ENCODE measurements at places on chromosomes 1 and 21.
A peak's percentile ranks its signal among the peaks of the same experiment; 100 is the strongest.

GRCh38 chr1:99789715-99790114 is 23.3 kb upstream of the FRRS1 start:
- no peak for DNase-seq

DNA sequence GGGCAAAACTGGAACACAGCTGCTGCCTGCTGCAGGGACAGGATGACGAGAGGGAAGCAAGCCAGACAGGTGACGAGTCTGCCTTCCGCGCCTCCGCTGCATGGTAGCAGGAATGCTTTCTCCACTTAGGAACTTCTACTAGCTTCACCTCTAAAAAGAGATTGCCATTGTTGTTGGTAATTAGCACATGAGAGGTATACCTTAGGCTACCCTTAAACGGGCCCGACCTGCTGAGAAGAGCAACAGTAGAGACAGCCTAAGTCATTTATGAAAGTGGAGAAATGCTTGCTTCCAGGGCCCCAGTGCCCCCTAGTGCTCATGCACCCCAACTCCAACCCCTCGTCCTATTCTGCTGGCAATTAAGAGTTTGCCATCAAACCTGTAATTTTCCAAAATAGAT is 96.9 kb upstream of the AKT3 start:
- DNase-seq: peak; percentile 66

- DNase-seq: no peak
Measured at GRCh38 chr1:209643285-209644020, 8.8 kb downstream of the LAMB3 start.

DNA sequence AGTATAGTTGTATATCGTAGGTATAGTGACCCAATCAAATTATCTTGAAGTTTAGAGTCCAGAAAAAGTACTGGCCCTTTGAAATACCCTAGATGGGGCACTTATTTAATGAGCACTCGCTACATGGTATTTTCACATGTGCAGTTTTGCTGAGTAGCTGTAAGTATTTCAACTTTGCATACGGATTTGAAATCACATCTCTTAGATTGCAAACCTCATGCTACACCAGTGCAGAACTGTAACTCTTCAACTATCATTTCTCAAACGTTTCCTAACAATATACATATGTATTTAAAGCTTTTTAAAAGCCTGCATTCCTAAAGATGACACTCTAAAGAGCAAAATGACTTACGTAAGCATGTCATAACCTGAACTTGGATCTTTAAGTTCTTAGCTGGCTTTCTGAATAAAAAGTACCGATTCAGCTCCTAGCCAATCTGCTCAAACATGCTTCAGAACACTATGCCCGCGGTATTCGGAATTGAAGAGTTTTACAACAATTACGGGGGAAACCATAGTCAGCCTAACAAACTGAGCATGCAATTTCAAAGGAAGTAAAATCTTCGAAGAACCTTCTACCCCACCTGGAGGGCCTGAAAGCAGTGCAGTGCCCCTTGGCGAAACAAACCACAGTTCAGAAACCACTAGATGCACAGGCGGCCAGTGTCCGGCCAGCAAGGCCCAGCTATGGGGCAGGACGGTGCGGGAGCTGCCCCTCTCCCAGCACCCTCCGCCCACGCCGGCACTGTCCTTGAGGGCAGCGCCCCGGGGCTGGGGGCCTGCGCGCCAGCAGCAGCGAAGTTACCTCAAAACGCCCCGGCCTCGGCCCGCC is 863 bp downstream of the FH start:
- no peak for DNase-seq

DNA sequence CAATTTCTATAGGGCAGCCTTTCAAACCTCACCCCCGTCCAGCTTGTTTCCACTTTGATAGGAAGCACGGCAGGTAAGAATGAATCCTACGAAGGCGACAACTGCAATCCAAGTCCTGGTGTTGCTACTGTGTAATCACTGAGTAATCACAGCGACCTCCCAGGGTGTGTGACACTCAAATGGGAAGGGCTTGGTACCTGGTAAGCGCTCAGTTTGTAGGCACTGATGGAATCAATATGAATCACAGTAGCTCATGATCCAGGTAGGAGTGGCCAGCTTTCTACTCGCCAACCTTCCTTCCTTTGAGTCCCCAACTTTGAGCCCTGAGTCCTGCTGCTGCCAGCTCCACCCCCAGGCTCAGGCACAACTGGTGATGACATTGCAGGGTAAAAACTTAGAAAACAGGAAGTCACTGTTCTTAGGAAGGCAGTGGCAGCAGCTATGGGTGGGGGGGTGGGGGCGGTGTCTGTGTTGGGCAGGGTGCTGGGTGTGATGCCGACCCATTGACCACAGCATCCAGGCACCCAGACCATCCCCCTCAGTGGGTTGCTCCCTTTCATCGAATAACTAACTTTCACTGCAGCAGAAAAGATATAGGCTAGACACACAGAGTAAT is 70.7 kb downstream of the CD247 start:
- DNase-seq: peak; percentile 81

DNA sequence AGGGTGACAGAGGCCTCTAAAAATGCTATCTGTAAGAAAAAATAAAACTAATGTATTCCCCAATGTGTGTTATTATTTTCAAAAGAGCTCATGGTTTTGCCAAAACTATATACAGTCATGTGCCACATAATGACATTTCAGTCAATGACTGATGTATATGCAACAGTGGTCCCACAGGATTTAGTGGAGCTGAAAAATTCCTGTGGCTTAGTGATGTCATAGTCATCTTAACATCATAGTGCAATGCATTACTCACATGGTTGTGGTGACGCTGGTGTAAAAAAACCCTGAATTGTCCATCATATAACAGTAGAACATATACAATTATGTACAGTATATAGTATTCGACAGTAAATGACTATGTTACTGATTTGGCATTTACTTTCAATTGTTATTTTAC is 172.4 kb downstream of the CACNA1E start:
- DNase-seq: no peak

- no peak for DNase-seq
Measured at GRCh38 chr21:25878344-25878743, 143.6 kb downstream of the GABPA start.

DNA sequence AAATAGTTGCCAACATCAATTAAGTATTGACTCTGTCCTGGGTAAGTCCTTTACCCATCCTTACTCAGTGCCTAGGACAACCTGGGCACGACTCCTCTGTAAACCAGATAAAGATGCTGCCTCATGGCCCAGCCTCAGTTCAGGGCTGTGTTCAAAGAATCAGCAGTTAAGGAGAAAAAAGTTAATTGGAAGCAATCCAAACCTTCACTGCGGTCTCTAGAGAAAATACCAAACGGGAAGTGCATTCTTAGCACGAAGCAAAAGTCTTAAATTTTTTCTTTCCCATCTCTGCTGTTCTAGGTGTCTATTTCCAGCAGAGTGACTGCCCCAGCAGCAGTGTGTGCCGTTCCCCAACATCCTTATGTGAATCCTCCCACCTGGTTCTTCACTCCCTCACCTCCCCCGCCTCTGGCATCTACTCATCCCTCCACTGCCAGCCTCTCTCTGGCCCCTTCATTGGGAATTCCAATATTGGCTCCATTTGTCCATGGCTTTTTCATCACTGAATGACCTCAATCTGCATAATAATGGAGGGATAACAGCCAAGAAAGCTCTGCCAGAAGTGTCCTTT is 23.2 kb downstream of the KANK4 start:
- no peak for DNase-seq

DNA sequence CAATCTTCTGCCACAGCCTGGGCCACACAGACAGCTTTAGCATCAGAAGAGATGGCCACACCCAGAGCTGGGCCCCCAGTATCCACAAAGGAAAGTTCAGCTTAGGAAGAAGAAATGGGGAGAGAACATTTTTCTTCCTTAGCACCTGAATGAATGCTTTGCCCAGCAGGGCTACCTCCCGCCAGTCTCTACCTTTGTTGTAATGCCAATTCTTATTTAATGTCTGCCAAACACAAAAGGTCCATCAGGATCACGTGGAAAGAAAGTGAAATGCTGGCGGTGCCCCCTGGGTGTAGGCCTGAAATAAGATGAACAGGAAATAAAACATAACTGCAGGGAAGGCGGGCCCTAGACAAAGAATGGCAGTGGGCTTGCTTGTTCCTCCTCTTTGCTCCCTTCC is 125.6 kb downstream of the CACNA1E start:
- no peak for DNase-seq

DNA sequence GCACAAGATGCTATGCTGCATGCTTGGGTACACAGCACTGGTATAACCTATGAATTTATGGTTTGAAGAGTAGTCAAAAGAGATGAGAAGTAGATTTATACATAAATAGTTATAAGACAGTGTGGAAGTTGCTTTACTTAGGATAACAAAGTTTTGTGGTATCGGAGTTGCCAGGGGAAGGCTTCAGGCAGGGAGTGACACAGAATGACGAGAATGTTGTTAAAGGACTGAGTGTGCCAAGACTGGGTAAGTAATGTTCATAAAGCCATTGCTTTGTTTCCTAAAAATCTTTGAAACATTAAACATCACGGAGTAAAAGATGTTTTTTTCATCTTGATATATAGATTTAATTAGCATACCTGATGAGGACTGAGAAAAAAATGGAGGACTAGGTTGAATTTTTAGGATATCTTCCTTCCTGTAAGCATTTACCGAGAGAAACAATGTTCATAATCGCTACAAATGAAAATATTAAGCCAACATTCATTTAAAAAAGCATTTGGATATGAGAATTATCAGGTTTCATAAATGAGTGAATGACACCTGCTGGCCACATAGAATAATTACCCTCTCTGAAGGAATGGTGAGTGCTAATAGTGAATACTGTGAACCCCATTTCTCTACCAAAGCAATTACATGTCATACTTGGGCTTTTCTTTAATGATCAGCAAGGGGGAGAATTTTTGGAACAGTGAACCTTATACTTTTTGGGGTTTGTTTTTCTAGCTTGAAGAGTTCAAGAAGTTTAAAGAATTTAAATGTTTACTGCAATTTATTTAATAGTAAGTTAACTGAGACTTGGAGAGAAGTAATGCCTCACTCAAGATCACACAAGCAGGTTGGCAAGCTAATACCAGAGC is 28.4 kb downstream of the EXTL2 start:
- no peak for DNase-seq

DNA sequence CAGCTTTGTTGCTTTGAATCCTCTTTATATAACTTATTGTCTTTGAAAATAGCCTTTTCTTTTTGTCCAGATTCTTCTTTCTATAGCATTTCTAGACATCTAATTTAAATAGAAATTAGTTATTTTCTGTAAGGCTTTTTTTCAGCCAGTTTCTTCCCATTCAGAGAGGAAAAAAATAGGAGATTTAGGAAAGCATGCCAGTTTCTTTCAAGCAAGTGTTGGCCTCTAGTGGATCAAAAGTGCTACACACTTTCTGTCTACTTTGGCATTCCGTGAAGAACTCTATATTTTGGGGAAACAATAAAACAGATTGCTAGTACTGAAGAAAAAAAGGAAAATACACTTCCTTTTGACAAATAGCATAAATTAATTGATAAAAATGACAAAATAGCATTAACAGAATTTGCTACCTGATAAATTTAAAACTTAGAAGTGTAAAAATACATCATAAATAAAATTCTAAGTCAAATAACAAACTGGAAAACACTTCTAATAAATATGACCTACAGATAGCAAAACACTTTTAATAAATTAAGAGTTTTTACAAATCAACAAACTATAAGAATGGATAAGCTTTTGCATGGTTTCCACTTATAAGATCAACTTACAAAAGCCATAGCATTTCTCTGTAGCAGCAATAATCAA is 13.1 kb upstream of the EXO1 start:
- DNase-seq: no peak

GRCh38 chr1:238778113-238778512 is 608.3 kb upstream of the CHRM3 start:
- DNase-seq: no peak

DNA sequence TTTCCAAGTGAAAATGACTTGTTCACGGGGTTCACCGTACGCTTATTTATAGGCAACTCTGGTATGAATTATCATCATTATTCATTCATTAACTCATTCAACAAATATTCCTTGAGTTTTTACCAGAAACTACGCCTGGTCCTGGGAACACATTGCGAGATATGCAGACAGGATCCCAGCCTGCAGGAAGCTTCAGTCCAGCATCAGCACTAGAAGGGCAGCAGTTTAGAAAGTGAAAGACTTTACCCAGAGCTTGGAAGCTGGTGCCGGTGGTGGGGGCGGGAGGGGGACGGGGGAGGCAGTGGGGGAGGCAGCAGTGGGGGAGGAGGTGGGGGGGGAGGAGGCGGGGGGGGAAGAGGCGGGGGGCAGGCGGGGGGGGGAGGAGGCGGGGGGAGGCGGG is 55.9 kb downstream of the SETD4 start:
- DNase-seq: no peak

GRCh38 chr1:15724949-15725880 is 10.8 kb upstream of the SLC25A34 start:
- DNase-seq: no peak

DNA sequence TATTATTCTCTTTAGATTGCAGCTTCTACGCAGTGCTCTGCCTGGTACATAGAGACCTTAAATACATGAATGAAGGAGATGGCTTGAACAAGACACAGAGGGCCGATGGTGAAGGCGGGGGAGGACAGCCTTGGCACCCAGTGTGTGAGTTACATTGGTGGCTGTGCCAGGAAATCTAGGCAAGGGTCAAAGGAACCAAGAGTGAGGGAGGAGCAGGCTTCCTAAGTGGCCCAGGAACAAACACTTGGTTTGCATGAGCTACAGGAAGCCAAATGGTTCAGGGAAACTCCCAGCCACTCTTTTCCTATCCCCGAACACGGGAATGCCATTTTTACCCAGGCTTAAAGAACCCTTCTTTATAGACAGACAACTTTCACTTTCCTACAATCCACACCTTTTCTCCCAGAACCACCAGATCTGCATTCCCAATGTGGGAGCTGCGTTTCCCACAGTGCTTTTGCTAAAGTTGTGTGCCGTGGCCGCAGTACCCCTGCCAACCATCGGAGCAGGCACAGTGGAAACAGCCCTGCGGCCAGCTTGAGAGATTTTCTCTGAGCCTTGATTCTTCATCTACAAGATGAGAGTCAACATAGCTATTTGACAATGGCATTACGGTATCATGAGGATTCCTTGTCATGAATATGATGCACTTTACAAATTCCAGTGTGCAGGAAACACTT is 3.5 kb upstream of the CLEC20A start:
- DNase-seq: peak; percentile 19

GRCh38 chr1:206493279-206493678 is 14.1 kb upstream of the RASSF5 start:
- DNase-seq: no peak

- no peak for DNase-seq
Measured at GRCh38 chr1:151193304-151193703, 3.3 kb upstream of the VPS72 start.

Measured in activated CD8-positive, alpha-beta memory T cell treated with anti-CD3 and anti-CD28 coated beads for 24 hours (primary cell).